ENCODE measurements at places on chromosomes 3 and 15. TPM values are rescaled to one million over a fixed set of nuclear protein-coding genes. Genes with fewer than 3 reads are reported as not detected.

PDCD6IP gene
- total RNA-seq = 116 TPM

ABHD10 gene
- 89.5 TPM for total RNA-seq

MBD4 gene
- total RNA-seq = 29.0 TPM

ADGRG7 gene
- total RNA-seq = not detected

ARGFX gene
- total RNA-seq = not detected

TMCO5A gene
- not detected for total RNA-seq

TPRG1 gene
- 0.94 TPM for total RNA-seq

FAM81A gene
- total RNA-seq = 93.1 TPM

MAGEL2 gene
- 1.7 TPM for total RNA-seq

FAM3D gene
- total RNA-seq = not detected

SLC9C1 gene
- total RNA-seq = under 0.01 TPM

GPR156 gene
- 5.6 TPM for total RNA-seq

THPO gene
- not detected for total RNA-seq

TRPM1 gene
- total RNA-seq = not detected

TUSC7 gene
- total RNA-seq = not detected

PSTPIP1 gene
- 0.62 TPM for total RNA-seq

GOLGA8T gene
- total RNA-seq = 0.16 TPM

MKRN3 gene
- 25.7 TPM for total RNA-seq

SMAD6 gene
- total RNA-seq = 1.9 TPM

PLA2G4E gene
- not detected for total RNA-seq

RBPMS2 gene
- not detected for total RNA-seq

IL17RB gene
- total RNA-seq = 2.2 TPM

ARHGEF26 gene
- total RNA-seq = 9.0 TPM

C2CD4A gene
- 0.16 TPM for total RNA-seq

UACA gene
- 64.3 TPM for total RNA-seq

LINGO1 gene
- 45.7 TPM for total RNA-seq

EPB42 gene
- 0.94 TPM for total RNA-seq

FSIP1 gene
- total RNA-seq = 14.7 TPM

LDHAL6B gene
- total RNA-seq = not detected

NPAP1 gene
- 0.31 TPM for total RNA-seq

RAB6B gene
- 52.6 TPM for total RNA-seq

SAMMSON gene
- 0.47 TPM for total RNA-seq

EBLN2 gene
- total RNA-seq = 11.1 TPM

ZBED2 gene
- total RNA-seq = not detected

ALDH1A3 gene
- 1.9 TPM for total RNA-seq

WDR93 gene
- total RNA-seq = 0.31 TPM

C3orf22 gene
- not detected for total RNA-seq

LMOD3 gene
- total RNA-seq = 0.16 TPM

PLIN1 gene
- total RNA-seq = 0.47 TPM

IGSF10 gene
- 0.31 TPM for total RNA-seq

HOMER2 gene
- total RNA-seq = 76.7 TPM

CACNA2D3 gene
- total RNA-seq = 11.2 TPM

B3GALNT1 gene
- total RNA-seq = 133 TPM

DPPA2 gene
- not detected for total RNA-seq

ROBO2 gene
- 377 TPM for total RNA-seq

WDR72 gene
- total RNA-seq = 0.16 TPM

GOLGA8M gene
- total RNA-seq = not detected

QARS1 gene
- 197 TPM for total RNA-seq

MCTP2 gene
- 0.62 TPM for total RNA-seq

CCR8 gene
- total RNA-seq = not detected

TNIK gene
- total RNA-seq = 76.7 TPM

HES1 gene
- total RNA-seq = 13.6 TPM

GNAT1 gene
- not detected for total RNA-seq

SAMD7 gene
- total RNA-seq = not detected

CELF6 gene
- 6.7 TPM for total RNA-seq

PPP1R14D gene
- not detected for total RNA-seq

NDUFB4 gene
- 34.6 TPM for total RNA-seq

LRRC31 gene
- not detected for total RNA-seq

RNF123 gene
- 23.2 TPM for total RNA-seq
